ENCODE measurements at places on chromosomes 12 and 14.

DNA sequence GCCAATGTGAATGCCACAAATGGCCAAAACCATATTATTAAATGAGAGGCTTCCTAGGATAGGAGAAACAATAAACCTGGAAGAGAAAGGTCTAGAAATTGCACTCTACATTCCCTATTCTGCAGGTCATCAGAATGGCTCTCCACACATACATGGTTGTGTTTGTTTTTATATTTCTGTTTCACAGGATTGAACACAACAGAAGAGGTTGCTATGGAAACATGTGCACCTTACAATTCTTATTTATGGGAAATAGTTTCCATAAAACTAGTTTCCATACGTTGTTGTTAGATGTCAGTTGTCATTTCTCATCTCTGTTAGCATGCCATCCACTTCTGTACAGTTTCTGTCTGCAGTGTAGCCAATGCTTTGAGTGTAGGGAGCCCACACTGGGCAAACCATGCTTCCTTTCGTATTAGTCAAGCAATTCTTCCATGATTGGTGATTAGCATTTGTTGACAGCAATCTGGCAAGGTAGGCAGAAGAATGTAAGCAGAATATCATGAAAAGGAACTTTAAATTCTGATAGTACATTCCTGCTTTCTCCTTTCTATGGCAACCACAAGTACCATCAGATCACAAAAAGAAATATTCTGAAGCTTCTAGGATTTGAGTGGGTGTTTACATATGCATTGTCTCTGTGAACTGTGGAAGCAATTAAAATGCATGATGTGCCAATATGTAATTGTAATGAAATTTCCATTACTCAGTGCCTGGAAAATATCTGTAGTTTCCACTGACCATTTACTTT lies 141.6 kb upstream of the AVPR1A start:
- DNase-seq: no peak

DNA sequence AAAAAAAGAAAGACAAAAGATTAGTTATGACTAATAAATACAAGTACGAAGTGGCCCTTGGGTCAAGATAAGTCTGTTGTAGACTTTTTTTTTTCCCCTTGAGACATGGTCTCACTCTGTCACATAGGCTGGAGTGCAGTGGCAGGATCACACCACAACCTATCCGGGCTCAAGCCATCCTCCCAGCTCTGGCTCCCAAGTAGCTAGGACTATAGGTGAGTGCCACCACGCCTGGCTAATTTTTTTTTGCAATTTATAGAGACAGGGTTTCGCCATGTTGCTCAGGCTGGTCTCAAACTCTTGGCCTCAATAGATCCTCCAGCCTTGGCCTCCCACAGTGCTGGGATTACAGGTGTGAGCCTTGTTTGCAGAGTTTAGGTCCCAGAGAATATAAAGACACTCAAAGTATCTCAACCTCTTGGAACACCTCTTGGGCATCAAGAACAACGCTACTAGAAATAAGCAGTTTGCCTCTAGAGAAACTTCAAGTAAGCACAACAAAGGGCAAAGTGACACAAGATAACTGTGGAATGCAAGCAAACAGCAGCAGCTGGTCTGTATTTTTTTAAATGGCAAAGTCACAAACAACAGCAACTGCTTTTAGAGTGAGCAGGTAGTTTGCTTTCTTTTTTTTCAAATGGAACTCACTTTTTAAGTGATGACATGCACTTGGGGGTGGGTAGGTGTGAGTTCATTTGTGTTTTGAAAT lies 3.9 kb upstream of the MDM2 start:
- DNase-seq: no peak

GRCh38 chr12:112892856-112893255 lies 13.9 kb upstream of the OAS1 start:
- DNase-seq: no peak

- no peak for DNase-seq
Measured at GRCh38 chr12:46579474-46579873, 206.9 kb upstream of the SLC38A2 start.

DNA sequence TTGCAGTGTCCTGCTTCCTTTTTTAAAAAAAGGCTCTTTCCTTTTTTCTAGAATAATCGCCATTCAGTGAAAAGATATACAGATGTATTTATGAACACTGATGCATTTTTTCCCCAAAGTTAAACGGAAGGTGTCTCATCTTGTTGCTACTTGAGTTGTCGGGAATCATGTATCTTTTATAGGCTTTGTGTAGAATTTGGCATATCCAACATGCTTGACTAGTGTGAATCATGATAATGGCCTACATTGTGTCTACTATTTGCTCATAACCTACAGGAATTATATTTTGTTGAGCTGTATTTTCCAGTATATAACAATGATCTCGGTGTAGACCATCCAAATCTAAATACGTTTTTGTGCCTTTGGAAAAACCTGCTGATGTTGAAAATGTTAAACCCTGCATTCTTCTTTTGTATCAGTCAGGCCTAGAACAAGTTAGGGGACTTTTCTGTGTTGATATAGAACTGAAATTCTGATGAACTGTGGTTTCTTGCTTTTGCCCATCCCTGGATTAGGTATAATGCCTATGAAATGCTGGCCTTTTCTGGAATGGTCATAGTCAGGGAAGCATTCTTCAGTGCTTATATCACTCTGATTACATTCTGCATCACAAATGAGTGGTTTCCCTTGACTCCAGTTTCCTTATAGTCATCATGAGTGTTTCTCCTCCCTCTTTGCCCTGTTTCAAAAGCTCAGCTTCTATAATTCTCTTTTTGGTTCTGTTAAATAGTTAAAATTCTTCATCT lies 10.8 kb downstream of the BMAL2 start:
- DNase-seq: no peak

DNA sequence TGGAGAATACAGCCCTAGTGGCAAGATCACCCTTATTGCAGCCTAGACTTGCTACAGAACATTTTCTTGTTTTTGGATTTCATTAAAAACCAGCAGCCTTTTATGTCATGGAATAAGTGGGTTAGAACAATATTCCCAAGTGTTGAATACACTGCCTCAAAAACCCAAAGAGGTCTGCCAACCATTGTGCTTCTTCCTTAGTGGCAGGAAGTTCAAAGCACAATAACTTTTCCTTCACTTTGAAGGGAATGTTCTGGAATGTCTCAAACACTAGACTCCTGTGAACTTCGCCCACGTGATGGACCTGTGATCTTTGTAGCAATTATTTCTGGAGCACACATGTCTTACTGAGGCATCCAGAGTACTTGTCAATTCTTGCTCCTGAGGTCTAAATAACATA lies 8.5 kb downstream of the SLC17A8 start:
- DNase-seq: no peak

DNA sequence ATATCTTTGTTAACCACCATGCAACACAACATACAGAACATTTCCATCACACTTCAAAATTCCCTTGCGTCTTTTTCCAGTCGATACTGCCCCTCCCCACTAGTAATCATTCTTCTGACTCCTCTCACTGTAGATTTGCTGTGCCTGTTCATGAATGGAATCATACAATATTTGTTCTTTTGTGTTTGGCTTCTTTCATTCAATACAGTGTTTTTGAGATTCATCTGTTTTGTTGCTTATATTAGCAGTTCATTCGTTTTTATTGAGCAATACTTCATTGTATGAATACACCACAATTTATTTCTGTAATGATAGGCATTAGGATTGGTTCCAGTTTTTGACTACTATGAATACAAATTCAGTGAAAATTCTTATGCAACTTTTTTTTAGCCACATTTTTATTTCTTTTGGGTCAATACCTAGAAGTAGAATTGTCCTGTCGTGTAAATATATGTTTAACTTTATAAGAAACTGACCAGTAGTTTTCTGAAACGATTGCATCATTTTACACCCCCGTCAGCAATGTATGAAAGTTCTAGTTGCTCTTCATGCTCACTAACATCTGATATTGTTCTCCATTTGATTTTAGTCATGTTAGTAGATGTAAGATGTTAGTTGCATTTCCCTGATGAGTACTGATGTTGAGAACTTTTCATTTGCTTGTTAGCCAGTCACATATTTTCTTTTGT lies 127.5 kb downstream of the TGFB3 start:
- no peak for DNase-seq

GRCh38 chr12:124484526-124484953 lies 82.9 kb downstream of the NCOR2 start:
- no peak for DNase-seq

GRCh38 chr12:63149909-63150712 lies 890 bp downstream of the AVPR1A start:
- DNase-seq: no peak

DNA sequence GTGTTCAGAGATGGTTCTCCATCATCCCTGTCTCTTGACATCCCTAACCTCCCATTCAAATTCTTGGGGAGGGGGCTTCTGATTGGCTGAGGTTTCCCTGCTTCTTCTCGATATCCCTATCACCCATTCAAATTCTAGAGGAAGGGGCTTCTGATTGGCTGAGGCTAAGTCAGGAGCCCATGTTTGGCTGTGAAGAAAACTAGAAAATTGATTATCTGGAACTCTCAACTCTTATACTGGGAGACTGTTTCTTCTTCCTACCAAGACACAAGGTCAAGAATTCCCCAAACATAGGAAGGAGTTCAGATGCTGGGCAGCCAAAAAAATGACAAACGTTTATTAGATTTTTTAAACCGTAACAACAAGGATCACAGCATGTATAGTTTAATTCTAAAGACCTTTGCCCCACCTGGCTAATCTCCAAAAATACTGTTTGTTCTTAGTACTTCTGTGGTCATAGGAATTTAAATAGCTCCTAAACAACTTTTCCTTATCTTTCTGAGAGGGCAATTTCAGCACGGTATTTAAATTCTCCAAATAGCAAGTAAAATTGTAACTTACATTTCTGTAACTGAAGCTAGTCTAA lies 26.4 kb downstream of the SPIC start:
- DNase-seq: no peak

- DNase-seq: no peak
Measured at GRCh38 chr12:55696141-55696540, 11.6 kb downstream of the ITGA7 start.

DNA sequence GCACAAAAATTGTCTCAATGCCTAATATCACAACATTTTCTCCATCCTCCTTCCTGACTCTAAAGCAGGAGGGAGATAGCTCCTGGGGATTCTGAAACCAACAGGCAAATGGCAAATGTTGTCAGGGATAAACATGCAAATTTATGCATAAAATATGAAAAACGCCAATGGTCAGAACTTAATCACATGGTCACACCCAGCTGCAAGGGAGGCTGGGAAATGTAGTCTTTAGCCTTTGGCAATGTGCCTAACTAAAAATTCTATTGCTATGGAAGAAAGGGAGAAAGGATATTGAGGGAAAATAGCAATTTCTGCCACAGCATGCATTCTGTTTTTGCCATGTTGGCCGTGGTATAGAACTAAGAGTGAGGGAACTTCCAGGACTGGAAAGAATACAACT lies 11.7 kb upstream of the OASL start:
- peak; percentile 7 for DNase-seq

- no peak for DNase-seq
Measured at GRCh38 chr12:15712823-15713660, 76.1 kb downstream of the EPS8 start.

GRCh38 chr14:34368971-34369647 lies 92.9 kb downstream of the SPTSSA start:
- DNase-seq: no peak

DNA sequence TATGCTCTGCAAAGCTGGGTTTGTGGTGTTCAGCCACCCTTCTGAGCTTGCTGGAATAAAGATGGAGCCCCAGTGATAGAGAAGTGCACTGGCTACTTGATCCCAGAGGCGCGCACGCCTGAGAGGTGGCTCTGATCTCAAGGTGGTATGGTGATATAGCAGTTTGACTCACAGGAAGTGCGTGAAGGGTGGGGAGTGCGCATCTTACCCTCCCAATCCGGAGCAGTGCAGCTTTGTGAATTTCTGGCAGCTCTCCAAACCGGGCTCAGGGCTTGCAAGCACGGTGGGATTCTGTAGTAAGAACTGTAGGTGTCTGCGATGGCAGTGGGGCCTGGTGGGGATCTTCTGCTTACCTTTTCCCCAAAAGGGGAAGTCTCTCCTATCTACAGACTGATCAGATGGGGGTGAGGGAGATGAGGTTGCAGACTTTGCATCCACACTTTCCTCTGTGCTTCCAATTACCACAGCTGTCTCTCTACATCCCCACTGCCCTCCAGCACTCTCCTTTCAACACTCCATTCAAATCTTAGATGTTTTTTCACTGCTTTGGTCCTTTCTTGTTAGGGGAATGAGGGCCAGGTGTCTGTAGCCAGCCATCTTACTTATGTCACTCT lies 197.4 kb upstream of the SLC38A2 start:
- no peak for DNase-seq

GRCh38 chr14:64388533-64389285 lies 556 bp downstream of the MTHFD1 start:
- DNase-seq: peak; percentile 19

- no peak for DNase-seq
Measured at GRCh38 chr14:97975962-97976361, 1178.8 kb downstream of the VRK1 start.

- peak; percentile 55 for DNase-seq
Measured at GRCh38 chr12:12837025-12837812, 24.1 kb downstream of the DDX47 start.

Data from cerebellar cortex (tissue), 1 donor.